Vagina (tissue), 2 donors: ENCODE measurements at places on chromosomes 1 and 21.

DNA sequence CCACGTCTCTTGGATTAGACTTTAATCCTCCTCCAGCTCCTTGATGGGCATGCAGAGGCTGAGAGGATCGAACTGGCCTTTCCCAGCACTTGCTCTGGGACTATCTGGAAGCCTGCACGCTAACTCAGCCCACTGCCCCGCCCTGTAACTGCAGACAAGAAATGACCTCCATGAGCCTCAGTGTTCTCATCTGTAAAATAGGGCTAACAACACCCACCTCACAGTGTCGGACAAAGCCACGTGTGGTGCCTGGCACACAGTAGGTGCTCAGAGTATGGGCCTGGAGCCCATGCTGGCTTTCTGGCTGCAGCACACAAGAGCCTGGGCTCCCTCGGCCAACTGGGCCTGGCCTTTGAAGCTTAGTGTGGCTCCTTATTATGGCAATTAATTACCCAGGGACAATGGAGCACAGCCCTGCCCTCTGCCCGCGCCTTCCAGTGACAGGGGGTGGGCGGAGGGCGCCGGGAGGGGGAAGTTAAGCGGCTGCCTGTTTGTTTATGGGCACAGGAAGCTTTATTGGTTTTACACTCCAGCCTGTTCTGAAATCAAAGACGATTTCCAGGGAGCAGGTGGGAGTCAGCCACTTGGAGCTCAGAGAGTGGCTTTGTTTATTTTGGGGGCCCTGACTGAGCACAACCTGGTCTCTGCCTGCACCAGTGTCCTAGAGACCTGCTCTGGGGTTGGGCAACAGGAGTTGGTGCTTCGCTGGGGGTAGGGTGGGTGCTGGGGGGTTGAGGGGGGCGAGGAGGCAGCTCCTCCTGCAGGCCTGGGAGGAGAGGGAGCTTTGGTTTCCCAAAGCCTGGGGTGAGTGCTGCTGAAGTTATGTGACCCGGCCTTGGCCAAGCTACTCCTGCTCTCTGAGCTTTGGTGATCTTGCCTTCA, 31.0 kb downstream of the PAX7 start:
- no peak for DNase-seq

GRCh38 chr21:33088384-33088783, 18.4 kb downstream of the OLIG1 start:
- DNase-seq, result no peak

DNA sequence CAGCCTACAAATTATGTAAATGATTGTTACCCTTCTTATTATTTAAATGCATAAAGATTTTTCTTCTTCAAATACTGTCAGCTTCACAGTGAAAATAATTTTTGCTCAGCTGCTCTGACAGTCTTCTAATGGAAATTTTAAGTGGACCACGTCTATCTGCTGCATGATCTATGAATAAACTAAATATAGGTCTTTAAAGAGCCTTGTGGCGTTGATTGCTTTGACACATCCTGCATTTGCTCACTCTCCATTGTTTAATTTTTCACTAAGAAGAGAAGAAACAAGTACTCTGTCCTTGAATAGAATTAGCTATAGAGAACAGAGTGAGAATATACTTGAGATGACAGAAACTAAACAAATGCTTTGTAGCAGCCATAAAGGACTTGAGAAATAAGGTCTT, 826.1 kb downstream of the MRPL39 start:
- DNase-seq, result no peak

DNA sequence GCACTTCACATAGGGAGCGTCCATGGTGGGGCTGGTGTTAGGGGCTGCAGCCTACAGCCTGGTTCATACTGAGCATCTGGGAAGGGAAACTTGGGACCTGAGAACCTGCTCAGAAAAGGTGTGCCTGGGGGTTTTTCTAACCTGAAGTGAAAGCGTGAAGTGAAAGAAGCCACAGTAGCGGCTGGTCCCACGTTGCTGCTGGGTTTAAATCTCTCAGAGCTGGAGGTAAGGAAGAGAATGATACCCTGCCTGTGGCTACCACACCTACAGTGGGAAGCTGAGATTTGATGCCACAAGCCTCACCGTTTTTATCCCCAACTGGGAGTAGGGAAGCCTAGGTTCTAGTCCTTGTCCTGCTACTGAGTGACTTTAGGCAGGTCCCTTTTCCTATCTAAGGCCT, 21.0 kb upstream of the FUCA1 start:
- DNase-seq, result no peak

GRCh38 chr1:27589841-27590426, 14.0 kb downstream of the AHDC1 start:
- DNase-seq, result no peak

- peak; percentile 81 for DNase-seq
These were observed 11.4 kb downstream of the FAM89A start for GRCh38 chr1:231028682-231029081.

DNA sequence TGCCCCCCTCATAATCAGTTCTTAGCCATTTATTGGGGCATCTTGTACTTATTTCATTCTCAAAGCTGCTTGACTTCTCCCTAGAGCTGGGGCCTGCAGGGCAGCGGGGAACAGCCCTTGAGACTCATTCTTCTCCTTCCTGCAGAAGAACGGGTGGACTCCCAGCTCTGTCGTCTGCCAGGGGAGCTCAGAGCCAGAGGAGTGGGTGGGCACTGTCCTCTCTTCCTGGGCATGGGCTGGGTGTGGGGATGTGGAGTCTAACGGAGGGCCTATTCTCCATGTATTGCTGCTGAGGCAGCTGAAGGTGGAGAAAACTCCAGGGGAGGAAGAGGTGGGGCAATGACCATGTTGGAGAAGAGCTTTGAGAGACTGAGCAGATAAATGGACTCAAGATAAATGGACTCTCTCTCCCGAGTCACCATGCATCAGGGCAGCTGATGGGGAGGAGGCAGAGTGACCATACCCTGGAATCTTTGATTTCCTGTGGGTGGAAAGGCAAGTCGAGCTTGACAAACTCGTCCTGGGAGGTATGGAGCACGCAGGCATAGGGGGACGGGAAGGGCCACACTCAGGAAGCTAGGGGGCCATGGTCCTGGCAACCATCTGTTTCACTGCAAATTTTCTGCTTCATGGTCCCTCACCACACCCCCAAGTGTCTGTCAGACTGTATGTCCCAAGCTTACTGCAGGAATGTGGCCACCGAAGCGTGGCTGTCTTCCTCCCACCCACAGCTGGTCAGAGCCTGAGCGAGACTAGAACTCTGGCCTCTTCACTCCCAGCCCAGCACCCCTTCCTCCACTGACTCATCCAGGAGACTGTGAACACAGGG, 56.9 kb upstream of the ATP2B4 start:
- no peak for DNase-seq

- DNase-seq, result no peak
These were observed at the start of gene SH3BGR for GRCh38 chr21:39451332-39452206. Gene SH3BGR (plus strand): TSS chr21:39451970. CDS start chr21:39452097, 127 bp downstream.

GRCh38 chr1:58977598-58977997, 193.8 kb upstream of the JUN start:
- no peak for DNase-seq

GRCh38 chr21:45911806-45912325, 69.7 kb upstream of the COL6A1 start:
- DNase-seq, result no peak

GRCh38 chr1:90295534-90295933, 300.6 kb downstream of the ZNF326 start:
- no peak for DNase-seq

- no peak for DNase-seq
These were observed 14.3 kb downstream of the CHI3L2 start for GRCh38 chr1:111241797-111242196.

GRCh38 chr1:10973956-10974881, 38.2 kb upstream of the TARDBP start:
- DNase-seq, result no peak

- no peak for DNase-seq
These were observed 25.8 kb downstream of the PTPN14 start for GRCh38 chr1:214525535-214526019.

GRCh38 chr1:97502360-97502759, 418.5 kb downstream of the DPYD start:
- no peak for DNase-seq

GRCh38 chr1:54967372-54967771, 13.1 kb upstream of the TMEM61 start:
- DNase-seq, result no peak

DNA sequence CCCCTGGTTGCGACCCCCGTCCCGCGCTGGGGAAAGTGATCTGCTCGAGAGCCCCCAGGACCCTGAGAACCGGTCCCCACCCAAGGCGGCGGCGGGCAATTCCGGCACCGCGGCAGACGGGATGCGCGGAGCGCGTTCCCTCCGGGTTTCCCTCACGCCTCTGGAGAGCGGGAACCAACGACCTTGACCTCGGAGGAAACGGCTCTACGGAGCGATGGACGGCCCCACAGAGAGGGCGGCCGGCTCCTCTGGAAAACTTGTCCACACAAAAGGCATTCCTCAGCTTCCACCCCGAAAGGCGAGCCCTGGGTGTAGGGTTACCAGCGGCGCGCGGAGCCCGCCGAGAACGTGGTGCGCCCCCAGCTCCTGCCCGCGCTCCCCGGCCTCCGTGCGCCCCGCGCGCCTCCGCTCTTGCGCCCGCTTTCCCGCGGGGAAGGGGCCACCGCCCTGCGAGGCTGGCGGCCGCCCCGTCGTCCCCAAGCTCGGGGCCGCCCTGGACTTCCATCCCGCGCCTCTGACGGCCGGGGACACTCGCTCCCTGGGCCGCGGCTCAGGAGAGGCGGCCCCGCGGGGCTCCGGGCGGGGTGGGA, 391 bp upstream of the KIAA1614 start:
- no peak for DNase-seq

DNA sequence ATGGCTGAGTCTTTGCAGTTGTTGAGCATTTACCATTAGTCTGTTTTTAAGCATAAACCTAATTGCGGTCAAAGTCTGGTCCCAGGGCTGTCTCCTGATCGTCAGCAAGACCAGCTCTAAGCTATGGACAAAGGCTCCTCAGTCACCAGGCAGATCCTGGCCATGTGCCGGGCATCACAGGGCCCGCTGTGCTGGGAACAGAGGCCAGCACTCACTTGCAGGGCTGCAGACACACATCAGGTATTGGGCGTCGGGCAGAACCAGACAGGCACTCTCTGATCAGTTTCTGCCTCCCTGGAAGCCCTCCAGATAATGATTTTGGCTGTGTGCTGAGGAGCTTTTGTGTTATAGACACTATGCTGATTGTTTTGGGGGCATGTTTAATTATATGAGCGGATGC, 26.6 kb downstream of the TMEM51 start:
- DNase-seq, result no peak

GRCh38 chr1:150160964-150161621, 11.4 kb downstream of the PLEKHO1 start:
- DNase-seq, result no peak

DNA sequence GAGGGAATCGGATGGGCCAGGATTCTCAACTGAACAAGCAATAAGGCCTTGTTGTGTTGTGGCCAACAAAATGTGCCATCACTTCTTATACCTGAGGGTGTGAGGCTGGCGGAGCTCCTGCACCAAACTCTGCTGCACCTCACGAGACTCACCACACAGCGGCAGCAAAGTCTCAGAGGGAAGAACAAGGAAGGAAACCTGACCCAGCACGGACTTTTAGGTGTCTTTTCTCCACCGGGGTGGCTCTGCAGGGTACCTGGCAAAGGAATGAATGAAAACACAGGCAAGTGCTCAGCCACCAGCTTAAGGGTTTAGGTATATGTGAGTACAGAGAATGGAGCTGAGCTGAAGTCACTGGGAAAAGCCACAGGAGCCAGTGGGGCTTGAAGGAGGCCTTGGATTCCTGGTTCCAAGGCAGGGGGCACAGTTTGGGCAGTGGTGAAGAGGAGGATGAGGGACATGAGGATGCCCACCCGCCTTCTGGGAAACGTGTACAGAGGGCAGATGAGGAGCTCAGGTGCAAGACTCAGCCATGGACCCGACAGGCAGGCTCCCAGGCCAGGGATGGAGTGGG, 31.1 kb upstream of the HSD3B1 start:
- DNase-seq, result peak; percentile 56

DNA sequence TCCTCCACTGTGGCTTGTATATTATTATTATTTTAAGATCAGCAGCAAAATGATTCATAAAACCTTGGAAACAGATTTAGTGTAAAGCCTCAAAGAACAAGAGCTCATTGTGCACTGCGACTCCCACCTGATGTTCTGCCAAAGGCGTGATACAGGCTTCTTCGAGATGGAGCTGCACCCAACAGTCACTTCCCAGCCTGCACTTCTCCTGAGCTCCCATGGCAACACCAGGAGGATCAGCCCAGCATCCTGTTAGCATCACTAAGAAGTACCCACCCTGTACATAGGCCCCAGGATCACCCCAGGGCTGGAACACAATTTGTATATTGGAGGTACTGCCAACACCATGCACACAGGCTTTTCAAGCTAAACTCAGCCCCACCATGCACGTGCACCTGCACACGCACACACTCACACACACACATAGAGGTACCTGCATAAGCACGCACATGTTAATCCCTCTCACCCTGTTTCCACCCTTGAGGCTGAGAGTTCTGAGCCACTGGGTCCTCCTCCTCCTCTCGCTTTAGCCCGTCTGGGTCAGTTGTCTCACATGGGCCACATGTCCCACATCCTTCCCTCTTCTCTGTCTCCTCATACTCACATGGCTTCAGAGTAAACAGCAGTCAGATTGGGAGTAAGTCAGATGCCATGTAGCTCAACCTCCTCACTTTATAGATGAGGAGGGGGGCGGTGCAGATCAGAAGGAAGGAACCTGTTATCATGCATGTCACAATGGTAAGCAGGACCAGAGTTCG, 281.9 kb upstream of the POU3F1 start:
- no peak for DNase-seq

GRCh38 chr1:39926820-39927219, 25.1 kb upstream of the MYCL start:
- DNase-seq, result no peak
